ENCODE measurements at places on chromosomes 7 and 10.

DNA sequence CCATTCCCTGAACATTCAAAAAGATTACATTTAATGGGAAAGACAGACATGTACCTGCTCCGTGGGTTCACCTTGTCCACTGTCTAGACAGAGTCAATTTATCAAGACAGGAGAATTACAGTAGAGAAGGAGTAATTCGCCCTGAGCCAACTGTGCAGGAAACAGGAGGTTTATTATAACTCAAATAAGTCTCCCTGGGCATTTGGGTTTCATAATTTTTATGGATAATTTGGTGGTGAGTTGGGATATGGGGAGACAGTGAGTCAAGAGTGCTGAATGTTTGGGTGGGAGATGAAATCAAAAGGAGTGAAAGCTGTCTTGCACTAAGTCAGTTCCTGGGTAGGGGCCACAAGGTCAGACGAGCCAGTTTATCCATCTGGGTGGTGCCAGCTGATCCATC is 165.9 kb upstream of the NAMPT start:
- DNase-seq: no peak

DNA sequence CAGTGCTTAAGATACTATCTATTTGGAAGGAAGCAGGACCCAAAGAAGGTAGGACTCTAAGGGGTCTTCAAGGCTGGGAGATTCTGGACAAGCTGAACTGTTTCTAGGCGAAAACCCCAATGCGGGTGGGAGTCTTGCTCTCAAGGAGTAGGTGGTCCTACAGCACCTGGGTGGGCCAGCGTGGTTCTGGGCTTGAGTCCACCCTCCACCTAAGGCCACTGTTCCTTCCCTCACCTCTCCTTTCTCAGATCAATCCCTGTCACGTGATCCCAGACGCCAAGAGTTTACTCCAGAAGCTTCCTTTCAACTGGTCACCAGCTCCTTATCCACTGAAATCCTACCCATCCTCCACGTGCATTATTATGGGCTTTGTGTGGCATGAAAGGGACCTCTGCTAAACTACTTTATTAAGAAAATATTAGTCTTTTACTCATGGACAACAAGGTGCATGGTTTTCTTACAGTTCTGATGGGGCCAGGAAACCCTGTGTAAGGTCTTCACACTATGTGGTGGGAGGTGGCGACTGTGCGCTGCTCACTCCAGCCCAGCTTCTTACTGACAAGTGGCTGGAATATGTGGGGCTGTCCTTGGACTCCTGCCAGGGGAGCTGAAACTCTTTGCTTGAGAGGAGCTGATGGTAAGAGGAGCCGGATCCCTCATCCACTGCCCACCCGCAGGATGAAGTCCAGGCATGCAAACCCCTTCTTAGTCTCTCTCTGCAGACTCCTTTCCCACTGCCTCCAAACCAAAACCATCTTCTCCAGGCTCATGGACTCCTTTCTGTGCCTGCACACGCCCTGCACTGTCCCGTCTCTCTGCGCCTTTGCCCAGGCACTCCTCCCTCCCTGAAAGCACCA is 1.6 kb downstream of the ZNF746 start:
- peak; percentile 47 for DNase-seq

- no peak for DNase-seq
Measured at GRCh38 chr7:93046641-93047040, 71.1 kb downstream of the SAMD9 start.

GRCh38 chr10:83677795-83678194 is 461.5 kb upstream of the GHITM start:
- no peak for DNase-seq

GRCh38 chr10:123309731-123310130 is 155.5 kb downstream of the BUB3 start:
- no peak for DNase-seq

All from head of caudate nucleus (tissue), 42 donors.